Sigmoid colon (tissue), 7 donors: ENCODE measurements at places on chromosomes 6 and 20. TPM values are rescaled to one million over a fixed set of nuclear protein-coding genes. Genes with fewer than 3 reads are reported as not detected.

GRCh38 chr20:43895235-43895634 lies 19.4 kb upstream of the TOX2 start:
- DNase-seq = no peak

DNA sequence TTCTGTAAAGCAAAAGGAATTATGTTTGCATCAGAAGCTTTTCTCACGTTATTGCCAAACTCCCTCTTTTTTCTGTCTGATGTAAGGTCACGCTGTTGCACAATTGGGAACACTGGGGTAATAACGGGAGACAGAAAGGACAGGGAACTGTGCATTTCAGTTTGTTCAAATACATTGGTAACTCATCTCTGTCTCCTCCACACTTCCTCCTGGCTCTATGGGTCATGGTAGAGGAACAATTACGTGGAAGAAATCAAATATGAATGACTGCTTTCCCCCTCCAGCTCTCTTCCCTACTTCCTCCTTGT lies 132.2 kb upstream of the TNFAIP3 start:
- DNase-seq = peak; percentile 68

Gene NPBWR2
- not detected for polyA plus RNA-seq

Gene PNLDC1
- polyA plus RNA-seq = not detected

Gene IL17A
- 0.39 TPM for polyA plus RNA-seq
